NCI-H1092 treated with DMSO at 0.1 percent for 48 hours (cell line): ENCODE measurements at places on chromosomes 13 and 19.

- DNase-seq: peak; percentile 5
These were observed 1.5 kb downstream of the ERF start for GRCh38 chr19:42253245-42254088.

GRCh38 chr13:59358014-59358413, 805.7 kb downstream of the DIAPH3 start:
- no peak for DNase-seq

- peak; percentile 13 for DNase-seq
These were observed 4.1 kb downstream of the DLL3 start for GRCh38 chr19:39502640-39503417.

DNA sequence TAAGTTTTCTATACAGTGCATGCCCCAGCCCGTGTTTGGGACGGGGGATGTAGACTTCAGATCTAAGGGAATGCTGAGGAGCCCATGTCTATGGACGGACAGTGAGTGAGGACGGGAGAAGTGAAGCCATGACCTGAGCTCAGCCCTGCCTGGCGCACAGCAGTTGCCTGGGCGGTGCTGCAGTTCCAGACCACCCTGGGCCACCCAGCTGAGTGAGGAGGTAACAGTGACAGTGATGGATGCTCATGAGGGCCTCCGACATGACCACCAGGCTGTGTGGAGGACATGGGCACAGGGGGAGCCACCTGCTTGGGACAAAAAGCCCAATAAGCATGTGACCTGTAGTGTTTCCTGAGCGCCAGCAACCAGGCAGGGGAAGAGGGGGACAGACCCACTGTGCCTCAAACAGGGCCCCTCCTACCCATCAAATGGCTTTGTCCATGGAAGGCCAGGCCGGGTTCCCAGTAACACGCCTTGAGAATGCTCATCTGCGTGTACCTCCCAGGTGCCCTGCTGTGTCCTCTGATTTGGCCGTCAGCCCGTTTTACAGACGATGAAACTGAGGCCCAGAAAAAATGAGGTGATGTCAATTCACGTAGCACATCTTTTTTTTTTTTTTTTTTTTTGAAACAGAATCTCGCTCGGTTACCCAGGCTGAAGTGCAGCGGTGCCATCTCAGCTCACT, 22.6 kb downstream of the NOSIP start:
- no peak for DNase-seq

DNA sequence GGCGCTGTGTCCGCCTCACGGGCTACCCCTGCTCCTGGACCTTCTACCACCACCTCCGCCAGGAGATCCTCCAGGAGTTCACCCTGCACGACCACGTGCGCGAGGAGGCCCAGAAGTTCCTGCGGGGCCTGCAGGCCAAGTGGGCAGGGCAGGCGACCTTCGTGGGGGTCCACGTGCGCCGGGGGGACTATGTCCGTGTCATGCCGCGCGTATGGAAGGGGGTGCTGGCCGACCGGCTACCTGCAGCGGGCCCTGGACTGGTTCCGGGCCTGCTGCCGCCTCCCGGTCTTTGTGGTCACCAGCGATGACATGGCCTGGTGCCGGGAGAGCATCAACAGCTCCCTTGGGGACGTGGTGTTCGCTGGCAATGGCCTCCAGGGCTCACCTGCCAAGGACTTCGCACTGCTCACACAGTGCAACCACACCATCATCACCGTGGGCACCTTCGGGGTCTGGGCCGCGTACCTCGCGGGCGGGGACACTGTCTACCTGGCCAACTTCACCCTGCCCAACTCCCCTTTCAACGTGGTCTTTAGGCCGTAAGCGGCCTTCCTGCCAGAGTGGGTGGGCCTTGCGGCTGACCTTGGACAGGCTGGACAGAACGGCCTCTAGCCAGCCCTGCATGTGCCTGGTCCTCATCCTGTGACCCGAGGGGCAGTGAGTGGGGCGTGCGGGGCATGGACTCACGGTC, 7.8 kb upstream of the NTN5 start:
- no peak for DNase-seq

- DNase-seq: no peak
These were observed 14.8 kb downstream of the OPA3 start for GRCh38 chr19:45569619-45570421.

- peak; percentile 52 for DNase-seq
These were observed 350.0 kb upstream of the ARGLU1 start for GRCh38 chr13:106917673-106918556.

- no peak for DNase-seq
These were observed 447.8 kb downstream of the OXGR1 start for GRCh38 chr13:96546463-96546862.
